NCI-H1417 treated with DMSO at 0.1 percent for 48 hours (cell line): ENCODE measurements at places on chromosomes 5 and 9.

DNA sequence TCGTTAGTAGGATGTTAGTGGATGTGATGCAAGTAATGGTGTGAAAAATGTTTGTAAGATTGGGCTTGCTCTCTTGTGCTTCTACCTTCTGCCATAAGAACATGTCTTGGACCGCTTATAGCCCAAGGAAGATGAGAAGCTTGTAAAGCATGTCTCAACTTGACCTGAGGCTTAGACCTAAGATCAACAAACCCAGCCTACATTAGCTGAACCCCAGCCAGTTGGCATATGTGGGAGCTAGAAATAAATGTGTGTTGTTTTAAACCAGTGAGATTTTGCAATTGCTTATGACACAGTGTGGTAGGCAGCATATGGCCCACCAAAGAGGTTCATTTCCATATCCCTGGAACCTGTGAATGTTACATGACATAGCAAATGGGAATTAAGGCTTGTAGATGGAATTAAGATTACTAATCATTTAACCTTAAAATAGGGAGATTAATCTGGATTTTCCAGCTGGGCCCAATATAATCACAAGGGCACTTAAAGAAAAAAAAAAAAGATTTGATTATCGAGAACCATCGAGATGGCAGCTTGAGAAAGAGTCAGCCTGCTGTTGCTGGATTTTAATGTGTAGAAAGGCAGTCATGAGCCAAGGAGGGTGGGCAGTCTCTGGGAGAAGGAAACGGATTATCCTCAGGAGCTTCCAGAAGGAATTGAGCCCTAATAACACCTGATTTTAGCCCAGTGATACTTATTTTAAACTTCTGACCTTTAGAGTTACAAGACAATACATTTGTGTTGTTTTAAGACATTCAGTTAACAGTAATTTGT lies 27.3 kb upstream of the EDIL3 start:
- no peak for DNase-seq

DNA sequence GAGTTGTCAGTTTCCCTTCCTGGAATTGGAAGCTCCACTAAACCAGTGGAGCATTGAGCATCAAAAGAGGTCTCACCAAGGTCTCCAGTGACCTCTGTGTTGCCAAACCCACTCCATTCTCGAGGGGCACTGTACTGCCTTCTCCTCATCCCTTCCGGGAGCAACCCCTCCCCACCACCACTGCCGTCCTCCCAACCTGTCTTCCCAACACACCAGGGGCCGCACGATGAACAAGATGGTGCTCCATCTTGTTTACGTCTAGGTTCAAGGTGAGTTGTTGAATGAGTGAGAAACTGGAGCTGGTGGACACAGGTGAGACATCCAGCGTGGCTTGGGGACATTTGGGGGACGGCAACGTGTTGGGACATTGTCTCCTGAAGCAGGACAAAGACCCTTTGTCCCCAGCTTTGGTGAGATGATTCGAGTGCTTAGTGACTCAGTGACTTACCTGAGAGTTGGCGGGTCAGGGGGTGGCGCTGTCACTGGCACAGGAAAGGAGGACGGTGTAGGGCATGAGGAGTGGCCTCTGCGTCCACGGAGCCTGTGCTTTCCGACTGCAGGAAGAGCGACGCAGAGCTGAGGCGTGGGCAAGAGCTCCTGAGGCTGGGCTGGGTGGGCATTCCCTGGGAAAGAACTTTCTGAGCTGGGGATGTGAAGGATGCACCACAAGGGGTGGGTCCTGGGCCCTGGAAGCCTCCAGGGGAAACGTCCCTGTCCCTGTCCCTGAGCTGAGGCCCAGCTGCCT lies 44.8 kb upstream of the RNU6ATAC start:
- no peak for DNase-seq

DNA sequence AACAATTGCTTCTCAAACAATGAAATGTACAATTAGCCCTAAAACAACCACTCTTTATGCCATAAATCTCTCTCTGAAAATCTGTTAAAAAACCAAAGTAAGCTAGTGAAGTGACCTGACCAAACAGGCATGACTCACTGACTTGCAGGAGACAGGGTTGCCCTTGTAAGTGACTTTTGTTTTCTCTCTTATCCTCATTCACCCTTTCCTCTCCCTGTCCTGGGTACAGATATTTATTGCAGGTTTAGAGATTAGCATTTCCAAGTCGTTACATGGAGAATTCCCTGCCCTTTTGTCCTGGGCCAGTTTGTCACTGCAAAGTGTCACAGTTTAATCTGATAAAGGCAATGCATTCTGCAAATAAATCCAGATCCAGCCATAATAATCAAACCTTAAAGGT lies 484.2 kb downstream of the IRX1 start:
- no peak for DNase-seq

DNA sequence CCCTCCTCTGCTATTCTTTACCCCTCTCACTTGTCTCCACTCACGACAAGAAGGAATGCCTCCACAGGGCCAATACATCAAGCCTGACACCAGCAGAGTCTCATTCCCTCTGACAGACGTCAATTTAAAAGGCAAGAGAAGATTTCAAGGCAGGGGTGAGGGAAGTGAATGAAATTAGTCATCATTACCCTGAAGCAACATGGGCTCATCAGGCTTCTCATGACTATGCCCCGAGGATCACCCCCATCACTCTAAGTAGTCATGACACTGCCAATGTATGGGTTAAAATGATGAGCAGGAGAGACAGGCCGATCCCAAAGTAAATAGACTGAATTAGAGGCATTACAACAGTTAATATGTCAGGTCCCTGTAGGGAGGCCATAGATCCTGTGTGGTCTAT lies 504.4 kb downstream of the TLE4 start:
- no peak for DNase-seq
